ENCODE measurements at places on chromosomes 11 and 22. TPM values are rescaled to one million over a fixed set of nuclear protein-coding genes. Genes with fewer than 3 reads are reported as not detected.

The FIBIN gene
- 28.1 TPM for polyA plus RNA-seq

The DDI1 gene
- not detected for polyA plus RNA-seq

The TMEM121B gene
- 0.81 TPM for polyA plus RNA-seq

The PIWIL4 gene
- polyA plus RNA-seq, result 4.2 TPM

The IPO7 gene
- 126 TPM for polyA plus RNA-seq

DNA sequence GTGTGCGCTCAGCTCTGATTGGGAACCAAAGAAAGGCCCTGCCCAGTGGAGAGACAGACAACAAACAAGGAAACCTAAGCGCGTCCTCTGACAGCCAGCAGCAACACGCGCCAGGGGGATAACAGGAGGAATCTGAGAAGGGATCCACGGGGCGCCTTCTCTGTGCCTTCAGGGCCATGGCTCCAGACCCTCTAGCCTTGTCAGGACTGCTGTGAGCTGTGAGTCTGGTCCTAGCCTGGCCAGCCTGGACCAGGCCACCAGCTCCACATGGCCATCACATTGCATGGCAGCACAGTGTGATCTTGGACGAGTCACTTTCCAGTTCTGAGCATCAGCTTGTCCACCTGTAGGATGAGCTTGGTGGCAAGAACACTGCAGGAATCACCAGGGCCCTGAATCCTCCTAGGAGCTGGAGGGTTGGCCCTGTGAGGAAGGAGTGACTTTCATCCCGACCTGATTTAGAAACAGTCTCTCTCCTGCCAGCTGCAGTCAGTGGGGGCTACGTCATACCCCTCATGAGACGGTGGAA, 11.8 kb upstream of the MGAT3 start:
- DNase-seq, result no peak

GRCh38 chr11:95443386-95443785, 212.4 kb upstream of the SESN3 start:
- DNase-seq, result no peak

DNA sequence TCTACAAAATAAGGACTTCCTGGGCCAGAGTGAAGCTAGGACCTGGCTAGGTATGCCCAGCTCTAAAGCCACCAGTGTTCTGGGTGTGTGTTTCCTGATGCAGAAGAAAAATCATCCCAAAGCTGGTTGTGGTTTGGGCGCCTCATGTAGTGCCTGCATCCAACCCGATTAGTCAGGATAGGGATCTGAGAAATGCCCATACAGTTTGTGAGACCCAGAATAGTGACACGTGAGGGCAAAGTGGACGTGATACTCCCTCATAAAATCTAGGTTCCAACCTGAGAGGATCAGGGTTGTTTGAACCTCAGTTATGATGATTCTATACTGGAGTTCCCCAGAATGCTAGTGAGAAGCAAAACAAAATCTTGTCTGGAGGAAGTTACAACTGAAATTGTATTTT, 238.4 kb downstream of the TBC1D22A start:
- DNase-seq, result no peak

DNA sequence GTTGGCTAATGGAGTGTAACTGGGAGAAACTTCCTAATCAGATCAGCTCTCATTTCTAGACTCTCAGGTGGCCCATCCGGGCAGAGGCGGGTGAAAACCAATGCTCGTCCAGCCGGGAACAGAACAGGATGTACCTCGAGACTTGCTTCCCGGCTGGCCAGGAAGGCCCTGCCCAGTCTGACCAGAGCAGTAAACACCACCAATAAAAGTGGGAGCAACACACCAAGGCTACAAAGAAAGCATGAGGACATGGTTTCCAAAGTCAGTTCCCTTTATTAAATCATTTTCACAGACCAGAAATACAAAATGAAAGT, 940 bp upstream of the TNKS1BP1 start:
- DNase-seq, result no peak

- DNase-seq, result no peak
Measured at GRCh38 chr22:34914846-34915245, 151.1 kb upstream of the ISX start.

- DNase-seq, result no peak
Measured at GRCh38 chr11:14058061-14058460, 95.5 kb downstream of the SPON1 start.

DNA sequence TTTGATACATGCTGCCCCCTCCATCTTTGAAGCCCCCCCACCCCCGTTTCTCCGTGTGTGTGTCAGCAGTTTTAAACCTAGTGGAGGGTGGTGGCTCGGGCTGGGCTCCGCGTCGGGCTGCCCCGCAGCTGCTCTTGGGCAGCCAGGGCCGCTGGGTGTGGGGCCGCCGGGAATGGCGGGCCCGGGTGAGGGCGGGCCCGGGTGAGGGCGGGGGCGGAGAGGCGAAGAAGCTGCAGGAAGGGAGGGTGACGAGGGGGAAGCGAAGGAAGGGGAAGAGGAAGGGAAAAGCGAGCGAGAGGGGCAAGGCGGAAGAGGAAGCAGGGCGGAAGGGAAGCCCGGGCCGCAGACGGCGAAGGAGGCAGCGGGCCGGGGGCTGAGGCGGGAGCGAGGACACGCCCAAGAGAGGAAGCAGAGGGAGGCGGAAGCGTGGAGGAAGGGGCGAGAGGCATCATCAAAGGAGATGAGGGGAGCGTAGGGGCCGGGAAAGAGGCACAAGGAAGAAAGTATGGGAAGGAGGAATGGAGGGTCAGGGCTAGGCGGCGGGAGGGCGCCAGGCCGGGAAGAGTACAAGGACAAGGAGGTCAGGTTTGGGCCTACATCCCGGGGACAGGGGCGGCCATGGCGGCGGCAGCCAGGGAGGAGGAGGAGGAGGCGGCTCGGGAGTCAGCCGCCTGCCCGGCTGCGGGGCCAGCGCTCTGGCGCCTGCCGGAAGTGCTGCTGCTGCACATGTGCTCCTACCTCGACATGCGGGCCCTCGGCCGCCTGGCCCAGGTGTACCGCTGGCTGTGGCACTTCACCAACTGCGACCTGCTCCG, 82.4 kb downstream of the BCR start:
- no peak for DNase-seq

GRCh38 chr11:66607126-66607834, 9.2 kb upstream of the RBM14 start:
- DNase-seq, result no peak

- DNase-seq, result no peak
Measured at GRCh38 chr22:43305806-43306205, 37.4 kb downstream of the SCUBE1 start.

- DNase-seq, result no peak
Measured at GRCh38 chr11:32385998-32386397, 49.3 kb downstream of the WT1 start.

GRCh38 chr11:35747668-35748067, 85.1 kb downstream of the TRIM44 start:
- no peak for DNase-seq

- DNase-seq, result no peak
Measured at GRCh38 chr22:42699976-42700352, 20.7 kb downstream of the A4GALT start.

DNA sequence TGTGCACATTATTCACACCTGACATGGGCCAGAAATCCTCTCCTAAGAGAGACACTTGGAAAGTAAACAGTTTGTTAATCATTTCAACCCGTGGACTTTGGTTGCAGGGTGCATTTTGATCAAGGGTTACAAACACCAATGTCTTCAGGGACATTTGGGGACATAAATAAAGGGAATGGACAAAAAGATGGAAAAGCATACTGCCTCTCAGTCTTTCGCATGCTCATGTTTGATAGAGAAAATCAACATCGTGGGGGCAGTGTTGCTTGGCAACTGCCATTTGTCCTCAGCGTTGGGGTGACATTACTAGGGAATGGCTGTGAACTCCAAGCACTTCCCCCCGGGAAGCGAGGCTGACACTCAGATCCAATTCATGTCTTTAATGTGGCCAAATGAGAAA, 114.7 kb upstream of the OR4B1 start:
- no peak for DNase-seq

- DNase-seq, result no peak
Measured at GRCh38 chr11:134332189-134332631, 422 bp downstream of the GLB1L2 start.

DNA sequence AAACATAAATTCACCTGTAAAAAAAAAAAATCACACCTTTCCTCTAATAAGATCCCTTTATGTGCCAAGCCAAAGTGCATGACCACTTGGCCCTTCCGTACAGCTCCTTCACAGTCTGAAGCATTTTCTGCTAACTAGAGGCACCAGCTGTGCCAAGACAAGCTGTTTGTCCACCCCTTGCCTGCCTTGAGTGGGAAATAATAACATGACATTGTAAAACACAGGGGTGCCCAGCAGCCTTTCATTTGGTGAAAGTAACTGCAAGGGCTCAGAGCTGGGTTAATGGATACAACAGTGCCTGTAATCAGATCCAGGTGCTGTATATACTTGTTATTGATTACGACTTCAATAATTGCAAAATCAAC, 59.2 kb downstream of the DDIAS start:
- DNase-seq, result no peak

- DNase-seq, result no peak
Measured at GRCh38 chr11:72787216-72788104, 6.4 kb downstream of the STARD10 start.

GRCh38 chr11:46149826-46150225, 28.6 kb upstream of the PHF21A start:
- no peak for DNase-seq

- DNase-seq, result no peak
Measured at GRCh38 chr11:69078508-69078907, 29.8 kb downstream of the TPCN2 start.

DNA sequence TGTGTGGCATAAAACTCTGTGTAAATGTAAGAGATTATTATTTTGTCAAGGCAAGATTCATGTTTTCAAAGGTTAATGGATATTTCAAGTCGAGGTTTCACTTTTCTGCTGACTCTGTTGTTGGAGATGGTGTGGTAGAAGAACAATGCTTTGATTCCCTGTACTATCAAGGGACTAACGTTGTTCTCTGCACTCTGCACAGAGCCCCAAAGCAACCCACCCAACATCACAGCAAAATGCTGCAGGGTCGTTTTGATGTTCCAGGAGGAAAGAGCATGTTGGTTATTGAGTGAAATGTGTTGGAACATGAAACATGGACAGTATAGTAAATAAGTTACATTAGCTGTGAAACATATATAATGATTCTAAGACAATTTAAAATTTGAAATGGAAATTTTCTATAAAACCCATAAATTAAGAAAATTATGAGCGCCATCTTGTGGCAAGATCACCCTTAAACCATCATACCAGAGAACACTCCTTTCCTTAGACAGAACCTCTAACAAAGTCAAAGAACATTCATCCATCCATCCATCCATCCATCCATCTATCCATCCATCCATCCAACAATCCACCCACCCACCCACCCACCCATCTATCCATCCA, 164.4 kb upstream of the ZBED5 start:
- DNase-seq, result no peak

GRCh38 chr22:35418731-35419130, 18.8 kb downstream of the MCM5 start:
- DNase-seq, result no peak

- no peak for DNase-seq
Measured at GRCh38 chr11:85772695-85773094, 38.2 kb downstream of the SYTL2 start.

GRCh38 chr11:102666331-102666957, 39.1 kb downstream of the MMP27 start:
- DNase-seq, result peak; percentile 0

DNA sequence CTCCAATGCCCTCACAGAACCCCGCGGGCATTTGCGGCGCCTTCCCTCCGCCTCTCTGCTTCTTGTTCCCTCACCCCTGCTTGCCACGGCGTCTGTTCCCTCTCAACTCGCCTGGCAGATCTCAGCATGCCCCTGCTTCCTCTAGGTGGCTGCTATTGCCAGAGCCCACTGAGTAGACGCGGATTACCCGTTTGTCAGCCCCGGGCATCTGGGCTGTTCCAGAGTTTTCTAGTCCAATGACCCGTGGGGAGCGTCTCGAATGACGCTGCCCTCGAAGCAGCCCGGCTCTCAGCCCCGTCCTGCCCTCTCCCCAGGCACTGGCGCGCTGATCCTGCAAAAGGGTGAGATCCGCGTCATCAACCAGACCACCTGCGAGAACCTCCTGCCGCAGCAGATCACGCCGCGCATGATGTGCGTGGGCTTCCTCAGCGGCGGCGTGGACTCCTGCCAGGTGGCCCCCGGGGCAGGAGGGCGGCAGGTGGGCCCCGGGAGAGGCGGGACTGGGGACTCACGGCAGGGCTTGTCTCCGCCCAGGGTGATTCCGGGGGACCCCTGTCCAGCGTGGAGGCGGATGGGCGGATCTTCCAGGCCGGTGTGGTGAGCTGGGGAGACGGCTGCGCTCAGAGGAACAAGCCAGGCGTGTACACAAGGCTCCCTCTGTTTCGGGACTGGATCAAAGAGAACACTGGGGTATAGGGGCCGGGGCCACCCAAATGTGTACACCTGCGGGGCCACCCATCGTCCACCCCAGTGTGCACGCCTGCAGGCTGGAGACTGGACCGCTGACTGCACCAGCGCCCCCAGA, 49.7 kb downstream of the ST14 start:
- DNase-seq, result no peak

GRCh38 chr11:28757725-28758515, 649.7 kb downstream of the METTL15 start:
- no peak for DNase-seq

DNA sequence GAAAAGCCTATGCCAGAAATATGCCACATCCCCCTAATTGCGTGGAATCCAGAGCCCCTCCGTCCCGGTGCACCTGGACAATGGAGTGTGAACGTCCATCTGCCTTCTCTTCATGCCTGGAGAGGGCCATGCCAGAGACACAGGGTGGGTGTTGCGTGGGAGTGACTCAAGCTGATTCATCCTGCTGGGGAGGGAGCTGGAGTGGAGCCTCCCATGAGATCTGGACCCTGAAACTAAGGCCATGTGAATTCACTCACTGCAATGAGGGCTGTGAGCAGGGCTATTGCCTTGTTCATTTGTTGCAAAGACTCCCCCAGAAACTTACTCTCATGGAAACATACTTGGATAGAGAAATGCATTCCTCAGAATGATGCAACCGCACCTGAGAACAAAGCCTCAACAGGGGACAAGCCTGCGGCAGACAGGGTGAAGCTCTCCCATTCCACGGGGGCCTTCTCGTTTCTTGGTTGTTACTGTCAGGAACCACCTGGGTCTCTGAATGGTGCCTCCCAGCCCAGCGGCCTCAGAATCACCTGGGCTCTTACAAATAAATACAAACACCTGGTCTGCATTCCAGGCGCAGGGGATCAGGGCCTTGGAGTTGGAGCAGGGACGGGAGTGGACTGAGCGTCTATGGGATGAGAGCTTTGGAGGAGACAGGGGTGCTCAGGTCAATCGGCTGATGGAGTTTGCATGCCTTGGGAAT, 1031.2 kb downstream of the BRD1 start:
- no peak for DNase-seq

- DNase-seq, result no peak
Measured at GRCh38 chr11:72642043-72642883, 32.0 kb downstream of the PDE2A start.

- DNase-seq, result no peak
Measured at GRCh38 chr11:10900681-10901415, 43.0 kb upstream of the ZBED5 start.

DNA sequence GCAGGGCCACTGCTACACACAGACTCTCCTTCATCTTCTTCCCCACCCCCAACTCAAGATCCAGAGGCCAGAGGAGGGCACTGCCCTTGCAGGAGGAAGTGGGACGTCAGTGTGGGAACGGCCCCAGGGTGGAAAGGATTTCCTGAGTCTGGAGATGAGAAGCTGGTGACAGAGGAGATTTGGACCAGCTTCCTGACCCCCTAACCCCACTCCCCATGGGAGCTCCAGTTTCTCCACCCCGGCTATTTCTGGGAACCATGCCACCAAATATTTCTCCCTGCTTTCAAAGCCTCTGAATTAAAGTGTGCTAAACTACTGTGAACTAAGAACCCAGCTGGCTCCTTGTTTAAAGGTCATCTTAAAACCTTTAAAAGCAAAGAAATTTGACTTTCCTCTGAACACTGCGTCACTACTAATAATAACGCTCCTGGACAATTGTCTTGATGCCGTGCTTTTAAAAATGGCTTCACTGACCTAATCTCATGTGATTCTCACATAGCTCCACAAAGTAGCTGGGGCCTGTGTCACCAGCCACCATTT, 46.6 kb downstream of the CWC15 start:
- peak; percentile 77 for DNase-seq

All from right renal pelvis (tissue), 4 donors.